GM19239 (cell line): ENCODE measurements at places on chromosomes 4 and X.

- no peak for DNase-seq
Measured at GRCh38 chrX:129139837-129140598, 383.3 kb downstream of the SMARCA1 start.

- DNase-seq, result no peak
Measured at GRCh38 chr4:145827885-145828284, 110.7 kb downstream of the ZNF827 start.

GRCh38 chr4:93061826-93062225 is 758.1 kb downstream of the GRID2 start:
- DNase-seq, result no peak

- DNase-seq, result no peak
Measured at GRCh38 chrX:131317326-131317725, 28.2 kb upstream of the IGSF1 start.

GRCh38 chr4:174928174-174928573 is 10.0 kb downstream of the ADAM29 start:
- no peak for DNase-seq

GRCh38 chrX:56788717-56789122 is 59.7 kb downstream of the NBDY start:
- no peak for DNase-seq

DNA sequence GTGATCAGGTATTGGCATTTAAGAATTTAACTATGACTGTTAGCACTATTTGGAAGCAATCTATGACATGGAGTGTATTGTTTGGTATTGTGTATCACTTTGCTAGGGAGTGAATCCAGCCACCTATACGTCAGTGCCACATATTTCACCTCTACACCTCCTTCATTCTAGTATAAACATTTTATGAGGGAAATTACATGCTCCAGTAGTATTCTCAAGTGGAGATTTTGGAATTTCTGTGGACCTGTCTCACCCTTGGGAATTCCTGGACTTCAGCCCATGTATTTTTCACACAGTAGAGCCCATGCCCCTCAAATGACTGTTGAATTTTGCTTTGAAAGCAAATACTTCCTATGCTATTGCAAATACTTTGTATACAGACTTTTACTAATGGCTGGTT is 11.3 kb downstream of the BST1 start:
- no peak for DNase-seq

DNA sequence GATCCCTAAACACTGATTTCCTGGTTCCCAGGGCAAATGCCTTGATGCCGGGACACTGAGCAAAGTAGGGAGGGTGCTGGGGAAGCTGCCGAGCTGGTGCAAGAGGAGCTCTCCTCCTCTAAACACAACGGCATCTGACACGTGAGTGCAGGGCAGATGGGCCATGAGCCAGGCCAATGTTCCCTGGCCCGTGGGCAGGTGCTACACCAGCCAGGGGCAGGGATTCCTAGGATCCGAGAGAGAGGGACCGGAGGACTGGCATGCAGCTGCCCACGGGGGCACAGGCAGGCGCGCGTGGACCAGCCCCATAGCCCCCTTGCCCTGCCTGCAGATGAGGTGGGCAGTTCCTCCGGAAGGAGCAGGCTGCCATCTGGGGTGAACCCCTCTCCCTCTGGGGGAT is 66.8 kb upstream of the AFAP1 start:
- no peak for DNase-seq

DNA sequence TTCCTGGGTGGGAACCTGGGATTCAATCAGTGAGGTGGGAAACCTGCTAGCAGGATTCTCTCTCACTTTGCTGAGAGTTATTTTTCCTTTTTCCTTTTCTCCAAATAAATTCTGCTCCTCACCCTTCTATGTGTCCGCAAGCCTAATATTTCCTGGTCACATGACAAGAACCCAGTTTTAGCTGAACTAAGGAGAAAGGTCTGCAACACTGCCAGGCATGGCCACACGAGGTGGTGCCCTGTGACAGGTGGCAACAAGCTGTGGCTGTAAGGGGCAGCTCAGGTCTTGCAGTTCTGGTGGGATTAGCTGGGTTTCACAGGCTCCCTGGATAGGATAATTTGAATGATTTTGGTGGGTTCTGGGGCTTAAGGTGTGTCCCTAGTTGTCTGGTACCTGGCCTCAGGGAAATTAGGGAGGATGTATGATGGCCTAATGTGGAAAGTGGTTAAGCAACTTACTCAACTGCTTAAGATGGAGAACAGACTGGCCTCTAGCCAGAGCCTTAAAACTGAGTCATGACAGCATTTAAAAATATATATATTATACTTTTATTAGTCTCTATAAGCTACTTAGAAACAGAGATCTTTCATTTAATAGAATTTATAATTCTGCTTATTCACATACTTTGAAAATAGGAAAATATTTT is 215.0 kb downstream of the IL15 start:
- DNase-seq, result no peak

DNA sequence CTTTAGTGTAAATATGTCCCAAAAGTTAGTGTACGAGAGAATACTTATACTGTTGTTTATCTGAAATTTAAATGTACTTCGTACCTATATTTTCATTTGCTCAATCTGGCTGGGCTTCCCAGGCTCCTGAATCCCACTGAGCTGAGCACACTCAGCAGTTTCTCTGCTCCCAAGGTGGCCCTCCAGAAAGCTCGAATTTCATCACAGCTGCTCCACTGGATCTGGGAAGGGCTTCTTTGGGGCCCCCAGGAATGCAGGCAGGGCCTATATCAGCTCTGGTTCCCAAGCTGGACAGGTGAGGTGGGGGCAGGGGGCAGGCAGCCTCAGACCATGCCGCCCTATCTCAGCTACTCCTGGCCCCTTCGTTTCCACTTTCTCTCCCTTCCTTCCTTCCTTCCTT is 1.5 kb upstream of the FATE1 start:
- no peak for DNase-seq

DNA sequence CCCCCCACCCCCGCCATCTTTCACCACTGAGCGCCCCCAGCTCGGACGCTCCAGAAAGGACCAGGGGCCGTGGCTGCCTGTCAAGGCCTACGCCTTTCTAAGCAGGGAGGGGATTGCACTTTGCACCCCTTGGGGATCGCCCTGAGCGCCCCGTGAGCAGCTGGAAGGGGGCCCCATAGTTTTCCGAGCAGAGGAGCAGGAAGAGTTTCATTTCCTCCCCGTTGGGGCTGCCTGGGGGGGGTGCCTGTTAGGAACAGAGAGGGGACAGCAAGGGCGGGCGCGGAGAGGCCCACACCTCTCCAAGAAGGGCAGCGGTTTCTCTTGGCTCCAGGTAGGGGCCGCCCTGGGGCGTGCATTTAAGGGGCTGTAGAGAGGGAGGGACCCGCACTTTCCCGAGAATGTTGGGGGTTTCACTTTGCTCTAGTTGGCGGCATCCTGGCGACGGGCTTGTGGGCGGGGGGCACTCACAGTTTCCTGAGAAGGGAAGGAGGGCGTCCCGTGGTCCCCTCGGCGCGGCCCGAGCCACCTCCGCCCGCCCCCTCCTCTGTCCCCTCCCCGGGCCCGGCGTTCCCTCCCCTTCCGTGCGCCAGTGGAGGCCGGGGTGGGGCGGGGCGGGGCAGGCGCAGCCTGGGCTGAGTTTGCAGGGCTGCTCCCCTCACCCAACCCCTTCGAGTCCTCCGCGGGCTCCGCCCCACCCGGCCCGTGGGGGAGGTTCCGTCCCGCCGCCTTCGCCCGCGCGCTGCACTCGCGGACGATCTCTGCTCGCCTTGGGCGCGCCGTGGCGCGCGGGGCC is 82.3 kb upstream of the CD99 start:
- peak; percentile 92 for DNase-seq

GRCh38 chr4:186725469-186726425 is 2.1 kb upstream of the FAT1 start:
- peak; percentile 24 for DNase-seq
